ENCODE measurements at places on chromosomes 3 and 15. TPM values are rescaled to one million over a fixed set of nuclear protein-coding genes. Genes with fewer than 3 reads are reported as not detected.

- DNase-seq: no peak
Measured at GRCh38 chr3:43790476-43790875, 99.7 kb downstream of the ABHD5 start.

DNA sequence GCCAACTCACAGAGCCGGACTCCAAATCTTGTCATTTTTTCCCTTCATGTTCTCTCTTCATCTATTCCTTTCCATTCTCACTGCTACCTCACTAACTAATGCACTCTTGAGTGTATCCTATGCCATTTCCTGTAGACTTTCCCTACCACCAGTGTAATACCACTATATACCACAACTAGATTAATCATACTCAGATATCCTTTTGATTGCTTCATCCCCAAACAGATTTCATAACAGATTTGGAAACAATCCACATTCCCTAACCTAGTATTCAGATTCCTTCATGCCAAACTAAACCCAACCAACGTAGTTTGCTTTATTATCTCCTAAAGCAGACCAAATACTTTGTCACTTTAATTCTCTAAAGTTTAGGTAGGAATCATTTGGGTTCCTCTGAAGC is 2.6 kb upstream of the PLOD2 start:
- DNase-seq: no peak

- no peak for DNase-seq
Measured at GRCh38 chr3:76311941-76312340, 526.6 kb upstream of the ZNF717 start.

GRCh38 chr15:98884894-98885293 is 122.7 kb downstream of the PGPEP1L start:
- DNase-seq: no peak

Gene STRC
- total RNA-seq: 0.11 TPM
